Stimulated activated CD8-positive, alpha-beta memory T cell treated with anti-CD3 and anti-CD28 coated beads, Interleukin-4, amount 100 ng/mL, for 1 hour (primary cell): ENCODE measurements at places on chromosomes 12 and 14.

DNA sequence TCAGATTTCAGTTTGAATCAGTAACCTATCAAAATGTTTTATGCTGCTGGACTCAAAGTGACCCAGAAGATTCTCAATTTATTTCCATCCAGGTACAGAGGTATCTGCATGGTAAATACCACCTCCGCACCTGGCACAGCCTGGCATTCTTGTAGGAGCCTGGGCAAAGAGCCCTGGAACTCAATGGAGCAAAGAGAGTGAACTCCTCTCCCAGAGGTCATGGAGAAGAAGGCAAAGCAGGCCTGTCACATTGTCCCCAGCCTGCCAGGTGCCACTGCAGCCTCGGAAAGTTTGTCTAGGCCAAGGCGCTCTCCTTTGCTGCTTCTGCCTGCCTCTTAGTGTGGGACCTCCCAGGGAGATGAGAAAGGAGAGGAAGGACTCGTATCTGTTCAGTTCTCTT lies 319.8 kb downstream of the ZFP36L1 start:
- DNase-seq = no peak

GRCh38 chr14:39500253-39500652 lies 68.0 kb upstream of the FBXO33 start:
- DNase-seq = no peak

DNA sequence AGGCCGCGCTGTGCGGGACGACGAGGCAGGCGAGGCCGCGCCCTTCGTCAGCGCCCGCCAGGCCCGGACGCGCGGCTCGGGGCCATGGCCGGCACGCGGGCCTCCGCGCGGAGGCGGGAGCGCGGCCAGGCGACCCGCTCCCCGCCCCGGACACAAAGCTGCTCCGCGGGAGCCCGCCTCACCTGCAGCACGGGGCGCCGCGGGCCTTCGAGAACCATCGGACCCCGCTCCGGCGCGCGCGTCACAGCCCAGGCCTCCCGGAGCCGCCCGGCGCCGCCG lies 342 bp downstream of the DICER1 start:
- no peak for DNase-seq

- DNase-seq = no peak
These were observed 875 bp downstream of the IRAK3 start for GRCh38 chr12:66189889-66190288.

GRCh38 chr12:75471902-75472890 lies 8.4 kb upstream of the GLIPR1 start:
- DNase-seq = no peak

GRCh38 chr14:104137297-104138097 lies 890 bp upstream of the KIF26A start:
- peak; percentile 25 for DNase-seq

GRCh38 chr14:55267820-55268219 lies 3.4 kb upstream of the FBXO34 start:
- no peak for DNase-seq

- DNase-seq = no peak
These were observed 80.8 kb downstream of the C14orf132 start for GRCh38 chr14:96119947-96120346.

- no peak for DNase-seq
These were observed 30.5 kb upstream of the SLC10A1 start for GRCh38 chr14:69827560-69827959.

- DNase-seq = no peak
These were observed 142.9 kb downstream of the ASCL1 start for GRCh38 chr12:103100257-103100831.

- DNase-seq = no peak
These were observed 59.2 kb upstream of the RTRAF start for GRCh38 chr14:51929910-51930682.

DNA sequence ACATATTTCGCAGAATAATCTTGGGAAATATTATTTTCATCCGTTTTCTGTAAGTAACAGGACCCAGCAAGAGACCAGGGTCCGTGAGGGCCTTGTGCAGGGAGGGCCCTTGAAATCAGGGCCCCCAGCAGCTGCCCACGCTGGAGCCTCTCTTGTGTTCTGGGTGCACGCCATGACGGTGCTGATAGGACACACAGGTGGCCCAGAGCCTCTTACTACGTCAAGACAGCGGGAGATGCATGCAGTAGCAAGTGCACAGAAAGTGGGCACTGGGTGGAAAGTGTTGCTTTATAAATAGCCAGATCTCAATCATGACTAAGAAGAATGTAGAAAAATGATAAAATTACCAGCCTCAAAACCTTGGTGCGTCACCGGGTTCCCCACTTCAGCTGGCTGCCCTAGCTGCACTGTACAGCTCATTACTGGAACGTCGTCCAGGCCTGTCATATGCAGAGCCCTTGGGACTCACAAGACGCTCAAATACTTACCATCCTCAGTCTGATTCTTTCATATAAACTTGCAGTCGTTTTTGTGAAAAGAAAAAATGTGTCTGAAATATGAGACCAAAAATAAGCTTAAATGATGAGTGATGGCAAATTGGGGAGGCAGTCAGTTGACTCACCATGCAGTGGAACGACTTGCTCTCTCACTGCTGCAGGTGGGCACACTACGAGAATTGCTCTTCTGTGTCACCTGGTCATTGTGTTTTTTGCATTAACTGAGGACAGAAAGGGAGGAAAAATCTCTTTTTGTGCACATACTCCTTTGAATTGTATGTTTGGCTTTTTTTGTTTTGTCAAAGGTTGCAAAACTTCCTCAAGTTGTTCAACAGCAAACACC lies 68.2 kb downstream of the DDX51 start:
- no peak for DNase-seq

DNA sequence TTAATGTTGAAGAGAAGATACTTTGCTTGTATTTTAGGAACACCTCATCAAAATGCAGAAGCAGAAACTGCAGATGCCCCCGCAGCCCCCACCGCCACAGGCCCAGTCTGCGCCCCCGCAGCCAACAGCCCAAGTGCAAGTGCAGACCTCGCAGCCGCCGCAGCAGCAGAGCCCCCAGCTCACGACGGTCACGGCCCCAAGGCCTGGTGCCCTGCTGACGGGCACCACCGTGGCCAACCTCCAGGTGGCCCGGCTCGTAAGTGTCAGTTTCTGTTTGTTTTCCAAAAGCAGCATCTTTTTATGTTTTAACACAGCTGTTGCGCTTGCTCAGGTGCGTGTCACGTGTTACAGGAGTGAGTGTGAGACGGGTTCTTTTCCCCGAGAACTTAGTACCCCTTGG lies 79.5 kb downstream of the DDX51 start:
- no peak for DNase-seq

- no peak for DNase-seq
These were observed 150.2 kb downstream of the SRGAP1 start for GRCh38 chr12:63994704-63995103.

- peak; percentile 23 for DNase-seq
These were observed 2.2 kb downstream of the ASIC1 start for GRCh38 chr12:50059440-50060119.

DNA sequence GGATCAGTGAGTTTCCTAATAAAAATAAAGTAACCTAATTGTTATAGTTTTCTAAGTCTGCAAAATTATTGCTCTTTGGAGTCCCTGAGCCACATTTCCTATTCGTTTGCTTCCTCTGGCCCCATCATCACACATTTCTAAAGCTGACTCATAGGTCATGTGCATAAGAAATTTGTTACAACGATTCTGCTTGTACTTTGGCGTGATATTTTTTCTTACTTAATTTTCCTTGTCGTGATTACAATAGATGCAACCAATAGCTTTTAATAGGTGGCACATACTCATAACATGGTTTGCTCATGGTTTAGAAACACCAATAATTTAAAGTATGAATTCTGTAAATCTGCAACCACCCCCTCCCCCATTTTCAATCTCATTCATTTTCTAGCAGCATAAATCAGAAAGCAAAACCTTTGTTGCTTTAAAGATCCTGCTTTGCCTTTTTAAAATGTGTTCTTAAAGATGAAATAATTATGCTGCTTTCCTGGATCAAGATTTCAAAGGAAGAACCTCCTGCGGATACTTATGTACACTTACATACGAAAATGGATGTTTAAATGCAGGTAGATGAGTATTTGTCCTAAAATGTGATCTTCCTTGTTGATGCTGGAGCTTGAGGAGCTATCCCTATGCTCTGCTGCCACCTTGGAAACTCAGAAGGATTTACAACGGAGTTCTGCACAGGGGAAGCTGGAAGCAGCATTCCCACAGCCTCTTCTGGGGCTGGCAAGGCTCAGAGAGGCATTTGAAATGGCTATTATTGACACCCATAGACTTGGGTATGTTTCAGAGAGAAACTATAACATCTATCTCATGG lies 1.7 kb upstream of the FLRT2 start:
- DNase-seq = no peak

DNA sequence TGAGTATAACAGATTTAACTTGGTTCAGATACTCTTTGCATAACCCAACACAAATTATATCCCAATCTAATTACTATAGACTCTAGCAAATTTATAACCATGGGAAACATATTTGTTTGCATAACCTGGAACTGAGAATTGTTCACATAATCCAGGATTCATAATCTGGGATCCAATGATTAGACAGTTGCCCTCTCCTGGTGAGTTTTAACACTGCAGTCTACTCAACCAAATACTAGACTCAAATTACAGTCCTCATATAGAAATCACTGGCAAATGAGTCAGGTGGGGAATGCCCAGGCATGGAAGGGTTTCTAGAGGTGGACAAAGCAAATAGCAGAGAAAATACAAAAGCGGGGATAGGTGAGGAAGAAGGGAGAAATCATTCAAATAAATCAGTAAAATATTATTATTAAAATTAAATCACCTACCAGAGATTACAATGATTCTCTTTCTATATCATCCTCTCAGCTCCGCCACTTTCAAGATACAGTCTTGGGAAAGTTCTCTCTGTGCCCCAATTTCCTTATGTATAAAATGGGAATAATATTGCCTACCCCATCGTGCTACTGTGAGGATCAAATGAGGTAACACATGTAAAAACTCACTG lies 9.4 kb downstream of the GCH1 start:
- no peak for DNase-seq

GRCh38 chr14:50619569-50620141 lies 48.5 kb downstream of the SAV1 start:
- no peak for DNase-seq
